GM12878 (cell line): ENCODE measurements at places on chromosomes 2 and 18. TPM values are rescaled to one million over a fixed set of nuclear protein-coding genes. Genes with fewer than 3 reads are reported as not detected.

Gene TMEM200C
- not detected in 2 replicates for polyA plus RNA-seq

Gene NT5C1B
- polyA plus RNA-seq: 0.22 and 0.44 TPM in 2 replicates

Gene CAMKMT
- 11.2 and 16.0 TPM in 2 replicates for polyA plus RNA-seq

Gene FAM237A
- not detected in 2 replicates for polyA plus RNA-seq

Gene SLC14A1
- not detected in 2 replicates for polyA plus RNA-seq

Gene SPEG
- polyA plus RNA-seq: not detected in 2 replicates

Gene FSIP2
- 0.05 TPM in 2 replicates for polyA plus RNA-seq

Gene NCKAP1
- 0.14 and 0.48 TPM in 2 replicates for polyA plus RNA-seq

Gene ACVR1C
- not detected in 2 replicates for polyA plus RNA-seq

GRCh38 chr18:3875961-3876360 lies 426.0 kb downstream of the TGIF1 start:
- DNase-seq: no peak

- DNase-seq: no peak
Observed at GRCh38 chr2:234569776-234570430, 73.0 kb upstream of the ARL4C start.

GRCh38 chr2:45697190-45697589 lies 45.7 kb downstream of the PRKCE start:
- DNase-seq: no peak

- DNase-seq: no peak
Observed at GRCh38 chr18:45133276-45133675, 452.6 kb downstream of the SETBP1 start.

DNA sequence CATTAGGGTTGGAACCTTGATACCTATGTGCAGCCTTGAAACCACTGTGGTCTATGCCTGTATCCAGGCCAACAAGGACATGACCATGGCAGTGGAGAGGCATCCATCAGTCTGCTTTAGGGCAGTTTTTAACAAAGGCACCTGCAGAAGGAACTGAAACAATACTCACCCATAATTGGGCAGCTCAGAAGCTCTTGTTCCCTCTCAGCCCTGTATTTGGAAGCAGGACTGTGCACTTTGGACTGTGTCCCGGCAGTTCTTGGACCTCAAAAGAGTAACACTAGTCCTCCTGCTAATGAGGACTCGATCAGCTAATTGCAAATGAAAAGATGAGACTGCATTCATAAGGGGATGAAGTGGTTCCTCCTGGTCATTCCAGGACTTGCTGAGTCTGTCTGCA lies 500.2 kb upstream of the TNP1 start:
- DNase-seq: no peak

DNA sequence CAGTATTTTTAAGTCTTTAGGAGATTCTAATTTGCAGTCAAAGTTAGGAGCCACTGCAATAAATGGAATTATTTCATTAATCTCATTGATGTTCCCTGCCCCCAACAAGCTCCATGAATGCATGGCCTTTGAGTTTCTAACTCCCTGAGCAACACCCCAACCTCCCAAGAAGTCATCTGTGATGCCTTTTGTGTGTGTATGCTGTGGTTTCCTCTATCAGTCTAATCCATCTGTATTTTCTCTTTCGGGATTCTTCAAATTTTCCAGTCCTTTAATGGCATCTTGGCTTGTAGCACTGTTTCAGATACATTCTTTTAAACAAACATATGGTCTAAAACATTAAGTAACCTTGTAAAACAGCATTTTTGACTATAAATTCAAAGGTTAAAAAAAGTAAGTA lies 16.8 kb downstream of the SERPINB10 start:
- DNase-seq: no peak

DNA sequence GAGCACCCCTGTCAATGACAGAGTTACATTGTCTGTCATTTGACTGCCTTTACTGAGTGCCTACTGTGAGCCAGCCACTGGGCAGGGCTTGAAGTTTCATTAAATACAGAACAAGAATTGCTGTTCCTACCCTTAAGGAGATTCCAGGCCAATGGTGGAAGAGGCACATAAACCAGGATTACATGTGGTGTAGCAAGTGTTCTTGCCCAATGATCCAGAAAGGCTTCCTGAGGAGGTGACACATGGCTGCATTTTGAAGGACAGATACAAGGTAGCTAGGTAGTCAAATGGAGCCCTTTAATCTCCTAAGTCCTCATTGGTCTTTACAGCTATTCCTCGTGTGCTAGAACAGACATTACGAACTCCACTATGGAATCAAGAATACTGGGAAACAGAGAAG lies 312.7 kb downstream of the ETAA1 start:
- no peak for DNase-seq

DNA sequence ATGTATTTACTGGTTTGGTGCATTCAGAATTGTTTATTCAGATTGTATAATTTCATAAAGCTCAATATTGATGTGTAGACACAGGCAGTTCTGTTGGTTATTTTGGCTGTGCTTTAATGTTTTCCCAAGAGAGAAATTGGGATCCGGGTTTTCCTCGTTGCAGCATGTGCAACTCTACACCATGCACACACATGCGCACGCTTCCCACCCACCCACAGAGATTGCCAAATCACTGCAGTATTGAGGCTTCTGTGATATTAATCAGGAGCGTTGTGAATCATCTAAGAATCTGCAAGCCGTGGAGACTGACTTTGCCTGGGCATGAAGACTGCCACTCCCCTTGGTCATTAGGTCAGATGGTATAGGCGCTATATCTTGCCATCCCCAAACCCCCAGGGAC lies 571.5 kb downstream of the SLC4A3 start:
- DNase-seq: no peak

DNA sequence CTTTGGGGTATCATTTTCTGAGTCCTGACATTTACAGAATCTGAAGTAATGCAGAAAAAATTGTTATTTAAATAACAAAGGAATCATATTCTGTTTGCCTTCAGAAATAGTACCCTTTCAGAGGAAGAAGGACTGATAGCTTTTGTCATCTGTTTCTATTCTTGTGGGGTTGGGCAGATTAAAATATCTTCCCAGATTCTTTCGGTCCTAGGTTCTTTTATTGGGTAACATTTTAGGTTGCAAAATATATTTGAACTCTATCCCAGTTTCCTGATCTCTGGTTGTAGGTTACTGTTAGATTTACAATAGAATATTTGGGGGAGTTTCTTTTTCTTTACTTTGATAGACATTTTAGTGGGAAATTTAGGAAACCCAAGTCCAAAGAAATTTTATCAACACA lies 550.5 kb downstream of the SPAG16 start:
- DNase-seq: no peak

DNA sequence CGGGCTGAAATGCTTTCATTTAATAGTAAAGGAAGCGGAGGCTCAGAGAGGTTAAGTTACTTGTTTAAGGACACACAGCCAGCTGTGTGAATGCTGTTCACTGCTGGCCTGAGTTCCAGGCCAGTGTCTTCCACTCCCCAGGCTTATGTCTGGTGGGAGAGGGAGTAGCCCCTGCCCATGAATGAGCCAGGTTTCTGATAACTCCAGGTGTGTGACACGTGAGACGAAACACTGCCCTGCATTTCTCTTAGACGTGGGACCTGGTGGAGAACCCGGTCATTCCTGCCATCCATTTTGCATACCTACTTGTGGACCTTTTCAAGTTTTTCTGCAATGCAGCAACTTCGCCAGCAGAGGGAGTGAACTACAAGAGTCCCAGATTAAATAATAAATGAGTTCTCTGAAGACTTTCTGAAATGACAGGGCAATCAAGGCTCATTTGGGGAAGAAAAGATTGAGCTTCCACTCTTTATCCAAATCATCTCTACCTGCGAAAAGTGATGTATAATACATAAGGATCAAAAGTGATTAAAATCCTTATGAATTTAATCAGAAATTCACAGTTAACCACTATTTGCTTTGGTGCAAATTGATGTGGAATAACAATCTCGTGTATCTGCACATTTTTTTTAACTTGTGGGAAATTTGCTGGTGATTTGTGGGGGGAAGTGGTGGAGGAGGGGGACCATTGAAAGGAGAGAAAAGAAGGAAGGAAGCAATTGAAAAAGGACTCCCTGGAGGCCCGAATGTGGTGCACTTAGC lies 79.4 kb upstream of the ASB18 start:
- peak; percentile 9 for DNase-seq

DNA sequence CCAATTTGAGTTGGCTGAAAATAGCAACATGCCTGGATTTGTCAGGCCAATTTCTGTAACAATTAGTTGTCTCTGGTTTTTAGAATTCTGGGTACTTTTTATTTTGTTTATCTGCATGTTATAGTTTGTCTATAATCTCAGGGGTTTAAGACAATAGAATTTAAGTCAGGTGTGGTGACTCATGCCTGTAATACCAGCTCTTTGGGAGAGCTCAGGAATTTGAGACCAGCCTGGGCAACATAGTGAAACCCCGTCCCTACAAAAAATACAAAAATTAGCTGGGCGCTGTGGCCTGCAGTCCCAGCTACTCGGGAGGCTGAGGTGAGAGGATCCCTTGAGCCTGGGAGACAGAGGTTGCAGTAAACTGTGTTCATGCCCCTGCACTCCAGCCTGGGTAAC lies 114.4 kb upstream of the GLS start:
- no peak for DNase-seq

DNA sequence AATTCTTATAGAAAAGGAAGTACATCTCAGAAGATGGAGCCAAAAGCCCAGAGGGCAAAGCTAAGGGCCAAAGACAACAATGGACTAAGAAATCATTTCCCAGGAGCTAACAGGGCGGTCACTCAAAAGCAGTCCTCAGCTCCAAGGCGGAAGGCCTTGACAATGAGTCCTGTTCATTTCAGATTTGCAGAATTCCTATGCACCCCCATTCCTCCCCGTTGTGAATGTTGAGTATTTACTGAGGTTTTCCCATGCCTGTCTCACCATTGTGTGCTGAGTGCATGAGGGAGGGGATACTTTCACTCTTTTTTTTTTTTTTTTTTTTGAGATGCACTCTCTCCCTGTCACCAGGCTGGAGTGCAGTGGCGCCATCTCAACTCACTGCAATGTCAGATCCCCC lies 18.8 kb upstream of the DTNB start:
- DNase-seq: no peak

DNA sequence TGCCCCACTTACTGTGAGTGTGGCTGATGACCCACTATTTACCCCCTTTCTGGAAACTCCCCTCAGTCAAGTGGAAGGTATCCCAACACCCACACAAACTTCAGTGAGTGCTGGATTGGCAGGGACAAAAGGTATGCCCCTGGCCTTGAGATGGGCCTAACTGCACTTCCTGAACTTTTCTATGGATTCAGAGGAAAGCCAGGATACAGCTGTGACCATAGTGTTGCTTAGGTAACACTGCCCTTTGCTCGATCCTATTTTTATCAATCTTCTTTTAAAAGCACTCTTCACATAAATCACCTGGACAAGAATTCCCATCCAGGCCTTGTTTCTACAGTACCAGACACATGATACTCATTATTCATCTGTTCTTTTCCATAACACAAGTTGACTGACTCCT lies 671.5 kb upstream of the SLC8A1 start:
- no peak for DNase-seq

DNA sequence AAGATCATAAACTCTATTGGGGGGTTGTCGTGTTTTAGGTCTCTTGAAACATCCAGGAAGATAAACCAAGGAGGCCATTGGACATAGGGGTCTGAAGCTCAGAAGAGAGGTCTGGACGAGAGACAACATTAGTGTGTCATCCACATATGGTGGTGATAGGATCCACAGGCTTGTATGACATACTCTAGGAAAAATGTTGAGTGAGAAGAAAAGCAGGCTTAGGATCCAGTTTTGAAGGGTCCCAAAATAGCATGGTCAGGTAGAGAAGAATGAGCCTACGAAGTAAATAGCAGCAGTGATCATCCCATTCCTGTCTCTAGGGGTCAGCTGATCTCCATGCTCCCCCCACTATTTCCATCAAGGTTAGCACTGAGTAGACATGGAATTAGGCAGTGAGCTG lies 166.8 kb downstream of the ANKRD30B start:
- DNase-seq: no peak

DNA sequence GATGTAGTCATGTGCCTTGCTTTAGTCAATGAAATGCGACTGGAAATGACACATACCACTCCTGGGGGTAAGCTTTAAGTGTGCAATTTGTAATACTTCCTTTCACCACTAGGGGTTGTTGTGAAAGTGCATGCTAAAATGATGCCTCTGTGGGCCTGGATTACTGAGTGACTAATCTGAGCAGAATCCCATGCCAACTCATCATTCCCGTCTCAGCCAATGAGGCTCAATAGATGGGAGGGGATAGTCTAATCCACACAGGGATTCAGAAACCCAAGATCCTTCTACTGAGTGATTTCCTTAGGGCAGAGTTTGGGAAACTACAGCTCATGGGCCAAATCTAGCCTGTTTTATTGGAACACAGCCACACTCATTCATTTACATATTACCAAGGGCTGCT lies 54.0 kb downstream of the HRH4 start:
- no peak for DNase-seq

DNA sequence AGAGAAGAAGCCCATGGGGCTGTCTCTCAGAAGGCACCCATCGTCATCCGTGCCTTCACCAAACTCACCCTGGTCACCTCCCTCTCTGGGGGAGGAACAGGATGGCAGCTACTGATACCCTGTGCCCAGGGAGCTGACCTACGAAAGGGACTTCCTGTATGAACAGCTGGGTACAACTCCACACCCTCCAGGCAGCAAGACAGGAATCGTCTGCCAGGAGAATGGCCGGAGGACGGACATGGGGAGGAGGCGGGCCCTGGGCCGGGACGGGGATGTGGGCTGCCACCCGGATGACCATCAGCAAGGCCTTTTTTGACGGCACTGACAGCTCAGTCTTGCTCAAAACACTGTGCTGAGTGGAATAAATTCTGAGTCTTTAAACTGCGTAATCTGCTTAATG lies 243.6 kb downstream of the HDAC4 start:
- DNase-seq: no peak

DNA sequence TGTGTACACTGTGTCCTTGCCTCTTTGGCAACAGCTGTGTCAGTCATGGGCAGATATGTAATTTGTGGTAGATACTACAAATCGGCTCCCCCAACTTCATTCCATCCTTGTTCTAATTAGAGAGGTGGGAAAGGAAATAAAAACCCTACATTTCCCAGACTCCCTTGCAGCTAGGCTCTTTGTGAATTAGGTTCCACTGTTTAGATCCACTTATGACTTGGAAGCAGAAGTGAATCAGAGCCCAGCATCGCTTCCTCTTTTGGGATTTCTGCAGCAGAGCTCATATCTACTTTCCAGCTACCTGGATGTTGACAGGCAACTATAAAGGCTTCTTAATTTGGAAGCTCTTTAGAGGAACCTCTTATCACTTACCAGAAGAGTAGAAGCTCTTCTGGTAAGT lies 34.1 kb upstream of the NARS1 start:
- no peak for DNase-seq

GRCh38 chr2:66305718-66306117 lies 129.2 kb upstream of the MEIS1 start:
- no peak for DNase-seq

DNA sequence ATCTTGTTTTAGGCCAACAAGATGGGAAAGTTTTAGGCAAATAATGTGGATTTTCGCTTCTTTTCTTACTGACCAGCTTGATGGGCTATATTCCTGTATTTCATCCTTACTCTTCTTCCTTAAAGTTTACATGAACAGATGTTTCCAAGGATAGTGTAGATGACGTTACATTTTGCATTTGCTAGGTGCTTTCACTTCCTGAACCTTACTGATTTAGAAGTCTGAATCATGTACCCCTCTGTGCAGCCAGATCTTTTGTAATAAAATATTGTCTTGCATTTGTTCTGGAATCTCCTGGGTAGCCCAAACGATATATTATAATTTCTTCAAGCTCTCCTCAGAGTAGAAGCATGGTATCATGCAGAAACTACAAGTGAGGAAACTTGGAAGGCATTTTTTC lies 93.4 kb downstream of the CALCRL start:
- DNase-seq: no peak
